ENCODE measurements at places on chromosomes 3 and 15.

DNA sequence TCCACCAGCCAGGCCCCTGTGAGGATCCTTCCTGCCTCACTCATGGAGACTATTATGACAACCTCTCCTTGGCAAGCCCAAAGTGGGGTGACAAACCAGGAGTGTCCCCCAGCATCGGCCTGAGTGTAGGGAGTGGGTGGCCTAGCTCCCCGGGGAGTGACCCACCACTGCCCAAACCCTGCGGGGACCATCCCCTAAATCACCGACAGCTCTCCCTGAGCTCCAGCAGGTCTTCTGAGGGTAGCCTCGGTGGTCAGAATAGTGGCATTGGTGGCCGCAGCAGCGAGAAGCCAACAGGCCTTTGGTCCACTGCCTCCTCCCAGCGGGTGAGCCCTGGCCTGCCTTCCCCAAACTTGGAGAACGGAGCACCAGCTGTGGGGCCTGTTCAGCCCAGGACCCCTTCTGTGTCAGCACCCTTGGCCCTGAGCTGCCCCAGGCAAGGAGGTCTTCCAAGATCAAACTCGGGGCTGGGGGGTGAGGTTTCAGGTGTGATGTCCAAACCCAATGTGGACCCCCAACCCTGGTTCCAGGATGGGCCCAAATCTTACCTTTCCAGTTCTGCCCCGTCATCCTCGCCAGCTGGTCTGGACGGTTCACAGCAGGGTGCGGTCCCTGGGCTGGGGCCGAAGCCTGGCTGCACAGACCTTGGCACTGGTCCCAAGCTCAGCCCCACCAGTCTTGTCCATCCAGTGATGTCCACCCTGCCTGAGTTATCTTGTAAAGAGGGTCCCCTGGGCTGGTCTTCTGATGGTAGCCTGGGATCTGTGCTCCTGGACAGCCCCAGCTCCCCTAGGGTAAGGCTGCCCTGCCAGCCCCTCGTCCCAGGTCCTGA, 1.0 kb downstream of the LIMD1 start:
- no peak for DNase-seq

DNA sequence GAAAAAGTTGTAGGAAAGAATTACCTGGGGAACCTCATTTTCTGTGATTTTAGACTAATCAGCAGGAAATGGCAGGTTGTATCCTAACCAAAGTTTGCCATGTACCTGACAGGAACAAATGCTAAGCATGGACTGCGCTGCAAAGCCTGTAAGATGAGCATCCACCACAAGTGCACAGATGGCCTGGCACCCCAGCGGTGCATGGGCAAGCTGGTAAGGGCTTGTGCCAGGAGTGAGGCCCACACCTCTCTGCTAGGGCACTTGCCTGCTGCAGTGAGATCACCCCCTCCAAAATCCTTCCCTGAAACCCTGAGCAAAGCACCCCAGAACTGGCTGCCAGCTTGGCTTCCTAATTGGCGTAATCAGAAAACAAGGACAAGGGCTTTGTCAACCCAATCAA, 102.6 kb downstream of the STAC start:
- no peak for DNase-seq

GRCh38 chr3:101518421-101518871, 5.4 kb upstream of the SENP7 start:
- no peak for DNase-seq

GRCh38 chr15:77527164-77527778, 105.4 kb downstream of the LINGO1 start:
- DNase-seq, result no peak

DNA sequence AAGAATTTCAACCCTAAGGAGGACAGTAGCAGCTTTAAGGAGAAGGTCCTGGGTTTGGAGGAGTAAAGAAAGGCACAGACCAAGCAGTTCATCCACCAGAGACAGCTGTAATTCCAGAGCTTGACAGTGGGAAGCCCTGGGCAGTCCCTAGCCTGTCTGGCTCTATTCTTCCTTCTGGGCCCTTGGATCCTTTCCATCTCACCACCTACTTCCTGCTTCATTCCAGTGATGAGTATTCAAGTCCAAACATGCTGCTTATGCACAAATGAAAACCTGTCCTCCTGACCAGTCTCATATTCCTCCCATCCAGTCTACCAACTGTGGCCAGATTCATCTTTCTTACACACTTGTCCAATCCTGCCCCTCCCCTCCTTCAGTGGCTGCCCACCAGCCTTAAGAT, 171.4 kb downstream of the CNTN3 start:
- DNase-seq, result no peak

GRCh38 chr15:95377258-95377852, 953.1 kb upstream of the NR2F2 start:
- DNase-seq, result no peak

DNA sequence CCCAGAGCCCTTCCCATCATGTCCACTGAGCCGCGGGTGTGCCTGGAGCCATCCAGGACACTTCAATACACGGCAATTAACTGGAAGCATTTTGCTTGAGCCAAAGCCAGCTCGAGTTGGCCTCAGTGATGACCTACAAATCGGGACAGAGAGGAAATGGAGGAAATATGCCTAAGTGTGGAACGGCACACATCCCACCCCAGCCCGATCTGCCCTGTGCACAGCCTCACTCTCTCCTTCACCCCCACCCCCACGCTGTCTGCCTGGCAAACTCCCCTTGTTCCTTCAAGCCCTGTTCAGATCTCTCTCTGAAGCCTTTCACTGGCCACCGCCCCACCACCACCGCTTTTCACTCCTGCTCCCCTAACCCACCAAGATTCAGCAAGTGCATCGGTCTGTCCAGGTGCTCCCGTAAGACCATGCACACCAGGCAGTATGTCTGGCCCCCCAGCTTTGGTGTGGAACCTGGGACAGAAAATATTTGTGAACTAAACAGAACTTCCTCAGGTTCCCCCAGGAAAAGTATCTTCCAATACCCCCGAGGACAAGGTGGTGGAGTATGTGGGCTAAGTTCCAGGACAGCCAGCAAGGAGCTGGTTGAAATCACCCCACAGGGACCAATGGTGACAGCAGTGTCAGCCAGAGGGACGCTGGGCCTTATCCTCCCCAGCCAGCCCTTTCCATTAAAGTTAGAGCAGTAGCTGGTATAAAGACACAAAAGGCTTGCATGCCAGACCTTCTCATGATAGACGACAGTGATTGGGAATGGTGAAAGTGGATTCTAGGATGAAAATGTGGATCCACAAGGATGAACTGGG, 83.7 kb downstream of the VGLL4 start:
- no peak for DNase-seq

DNA sequence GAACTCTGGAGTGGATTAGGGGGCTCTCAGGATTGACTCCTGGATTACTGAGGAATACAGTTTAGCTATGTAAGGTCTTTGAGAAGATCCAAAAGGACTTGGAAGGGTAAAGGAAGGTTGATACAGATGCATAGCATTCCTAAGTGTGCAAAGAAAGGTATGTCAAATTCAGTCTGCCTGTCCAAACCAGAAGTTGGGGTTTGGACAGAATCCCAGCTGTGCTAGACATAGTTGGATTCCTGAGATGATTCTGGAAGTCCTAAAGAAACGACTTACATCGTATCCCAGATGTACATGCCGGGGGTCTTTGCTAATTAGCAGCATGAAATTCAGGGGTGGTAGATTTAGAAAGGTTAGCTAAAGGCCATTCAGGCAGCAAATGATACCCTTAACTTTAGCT, 97.7 kb upstream of the TSPAN3 start:
- no peak for DNase-seq

All from iPS DF 6.9 (cell line).